Colonic mucosa (tissue), 4 donors: ENCODE measurements at places on chromosomes 11 and 22. TPM values are rescaled to one million over a fixed set of nuclear protein-coding genes. Genes with fewer than 3 reads are reported as not detected.

- no peak overlapping the region for H3K4me3 ChIP-seq
- no peaks in the 10 kb centered on the region for H3K27me3 ChIP-seq
- no peak overlapping the region for H3K27ac ChIP-seq
- H3K36me3 ChIP-seq: no peaks in the 10 kb centered on the region
These were observed 57.8 kb downstream of the CDKN1C start for GRCh38 chr11:2827792-2828191.

The UBQLN3 gene
- not detected for total RNA-seq

The ROBO4 gene
- total RNA-seq: 4.0 TPM

- H3K4me1 ChIP-seq: no peaks in the 10 kb centered on the region
- no peaks in the 10 kb centered on the region for H3K27me3 ChIP-seq
- no peak overlapping the region for H3K4me3 ChIP-seq
- no peak overlapping the region for H3K27ac ChIP-seq
- H3K36me3 ChIP-seq: no peaks in the 10 kb centered on the region
- no peak for DNase-seq
These were observed 37.8 kb downstream of the FDX1 start for GRCh38 chr11:110467556-110467955.

DNA sequence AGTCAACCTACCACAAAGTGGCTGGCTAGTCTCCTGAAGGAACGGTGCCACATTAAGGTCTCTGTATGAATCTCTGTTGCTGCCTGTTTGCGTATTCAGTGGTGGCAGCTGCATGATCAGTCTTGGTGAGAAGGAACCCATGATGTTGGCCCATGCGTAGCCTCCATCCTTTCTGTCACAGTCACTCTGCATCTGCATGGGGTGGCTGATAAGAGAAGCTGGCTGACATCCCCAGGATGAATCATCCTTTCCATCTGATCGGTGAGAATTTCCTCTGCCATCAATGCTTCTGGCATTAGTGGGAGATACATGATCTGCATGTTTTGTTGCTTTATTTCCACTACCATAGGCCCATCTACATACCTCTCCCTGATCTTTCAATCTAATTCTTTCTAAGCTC, 199.0 kb upstream of the NECTIN1 start:
- H3K27ac ChIP-seq: no peak overlapping the region
- DNase-seq: no peak
- no peaks in the 10 kb centered on the region for H3K4me1 ChIP-seq

The IFT27 gene
- total RNA-seq: 27.1 TPM

DNA sequence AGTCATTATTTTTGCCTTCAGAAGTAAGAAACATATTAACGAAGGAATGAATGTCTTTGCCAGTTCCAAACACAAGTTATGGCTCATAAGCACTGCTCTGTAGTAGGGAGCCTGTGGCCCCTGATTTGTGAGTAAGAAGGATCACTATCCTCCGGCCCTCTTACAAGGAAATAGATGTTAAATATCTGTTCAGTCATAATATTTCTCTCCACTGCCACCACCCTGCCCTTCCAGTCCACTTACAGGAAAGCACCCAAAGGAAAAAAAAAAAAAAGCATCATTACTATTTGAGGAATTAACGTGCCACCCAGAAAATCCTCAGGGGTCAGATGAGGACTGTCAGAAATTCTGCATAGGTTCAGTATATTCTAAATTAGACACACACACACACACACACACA, 123.4 kb downstream of the ETS1 start:
- H3K27me3 ChIP-seq: no peaks in the 10 kb centered on the region
- H3K4me1 ChIP-seq: peaks cover 6% of the 10 kb centered on the region
- H3K36me3 ChIP-seq: no peaks in the 10 kb centered on the region
- peak overlapping the region; percentile 8 for H3K27ac ChIP-seq
- no peak for DNase-seq

DNA sequence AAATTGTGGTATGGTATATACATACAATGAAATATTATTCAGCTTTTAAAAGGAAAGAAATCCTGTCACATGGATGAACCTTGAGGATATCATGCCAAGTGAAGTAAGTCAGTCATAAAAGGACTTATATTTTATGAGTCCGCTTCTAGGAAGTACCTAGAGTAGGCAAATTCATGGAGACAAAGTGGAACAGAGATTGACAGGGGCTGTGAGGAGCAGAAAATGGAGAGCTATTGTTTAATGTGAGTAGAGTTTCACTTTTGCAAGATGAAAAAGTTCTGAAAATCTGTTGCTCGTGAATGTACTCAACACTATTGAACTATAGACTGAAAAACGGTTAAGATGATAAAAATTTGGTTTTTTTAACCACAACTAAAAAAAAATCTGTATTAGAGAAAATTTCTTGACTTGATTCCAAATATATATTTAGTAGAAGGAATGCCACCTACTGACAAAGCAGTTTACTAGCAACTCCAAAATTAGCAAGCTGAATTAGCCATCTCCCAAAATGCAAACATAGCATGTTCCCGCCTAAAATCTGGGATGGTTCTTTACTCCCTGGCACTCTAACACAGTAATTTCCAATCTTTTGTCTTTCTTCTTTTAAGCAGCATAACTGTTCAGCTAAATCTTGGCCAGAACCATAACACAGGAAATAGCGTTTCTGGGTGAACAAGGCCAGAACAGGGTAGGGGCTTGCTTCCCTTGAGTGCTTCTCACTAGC, 1.5 kb downstream of the UFD1 start:
- peak overlapping the region; percentile 81 for H3K4me3 ChIP-seq
- H3K27me3 ChIP-seq: no peaks in the 10 kb centered on the region
- no peak overlapping the region for H3K27ac ChIP-seq
- H3K4me1 ChIP-seq: peaks cover 11% of the 10 kb centered on the region
- H3K36me3 ChIP-seq: no peaks in the 10 kb centered on the region
- DNase-seq: no peak

GRCh38 chr11:74256378-74257133, 54.9 kb downstream of the P4HA3 start:
- no peaks in the 10 kb centered on the region for H3K36me3 ChIP-seq
- H3K4me3 ChIP-seq: no peak overlapping the region
- H3K27ac ChIP-seq: no peak overlapping the region
- no peaks in the 10 kb centered on the region for H3K27me3 ChIP-seq
- no peaks in the 10 kb centered on the region for H3K4me1 ChIP-seq
- no peak for DNase-seq

The RCOR2 gene
- 5.2 TPM for total RNA-seq

The CD59 gene
- total RNA-seq: 268 TPM

The MAPK1 gene
- total RNA-seq: 140 TPM

DNA sequence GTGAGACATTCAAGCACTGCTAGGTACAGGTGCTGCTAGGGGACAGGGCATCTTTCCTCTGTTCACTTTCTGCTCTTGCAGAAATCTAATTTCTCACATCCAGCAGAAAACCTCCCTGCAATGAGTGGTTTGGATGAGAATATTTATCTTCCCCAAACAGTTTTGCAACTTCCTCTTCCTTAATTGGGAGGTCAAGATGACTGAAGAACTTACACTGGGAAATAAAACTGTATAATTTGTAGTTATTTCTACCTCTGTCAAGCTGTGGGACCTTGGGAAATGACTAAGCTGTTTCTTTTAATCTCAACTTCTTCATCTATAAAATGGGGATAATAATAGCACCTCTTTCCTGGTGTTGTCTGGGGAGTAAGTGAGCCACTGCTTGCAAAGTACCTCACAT, 69.8 kb downstream of the PRR5L start:
- no peak overlapping the region for H3K4me3 ChIP-seq
- H3K4me1 ChIP-seq: no peaks in the 10 kb centered on the region
- no peak overlapping the region for H3K27ac ChIP-seq
- no peaks in the 10 kb centered on the region for H3K36me3 ChIP-seq
- H3K27me3 ChIP-seq: no peaks in the 10 kb centered on the region

The KRTAP5-1 gene
- not detected for total RNA-seq

DNA sequence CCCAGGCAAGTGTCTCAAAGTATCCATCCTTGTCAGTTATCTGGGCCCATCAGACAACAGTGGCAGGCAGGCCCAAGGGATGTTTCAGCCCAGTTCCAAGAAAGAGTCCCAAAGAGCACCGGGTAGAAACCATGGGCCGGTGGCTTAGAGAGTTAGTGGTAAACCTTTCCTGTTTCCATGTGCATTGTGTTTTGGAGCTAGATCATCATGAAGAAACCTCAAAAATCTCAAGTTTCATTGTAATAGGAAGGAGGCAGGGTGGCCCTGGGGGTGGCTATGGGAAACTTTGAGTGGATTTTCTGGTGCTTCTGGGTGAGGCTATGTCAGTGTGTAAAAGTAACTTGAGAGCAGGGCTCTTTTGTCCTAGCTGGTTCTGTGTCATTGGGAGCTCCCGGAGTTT, 68.1 kb downstream of the UBASH3B start:
- no peak for DNase-seq
- no peaks in the 10 kb centered on the region for H3K27me3 ChIP-seq
- H3K4me3 ChIP-seq: no peak overlapping the region
- no peak overlapping the region for H3K27ac ChIP-seq

DNA sequence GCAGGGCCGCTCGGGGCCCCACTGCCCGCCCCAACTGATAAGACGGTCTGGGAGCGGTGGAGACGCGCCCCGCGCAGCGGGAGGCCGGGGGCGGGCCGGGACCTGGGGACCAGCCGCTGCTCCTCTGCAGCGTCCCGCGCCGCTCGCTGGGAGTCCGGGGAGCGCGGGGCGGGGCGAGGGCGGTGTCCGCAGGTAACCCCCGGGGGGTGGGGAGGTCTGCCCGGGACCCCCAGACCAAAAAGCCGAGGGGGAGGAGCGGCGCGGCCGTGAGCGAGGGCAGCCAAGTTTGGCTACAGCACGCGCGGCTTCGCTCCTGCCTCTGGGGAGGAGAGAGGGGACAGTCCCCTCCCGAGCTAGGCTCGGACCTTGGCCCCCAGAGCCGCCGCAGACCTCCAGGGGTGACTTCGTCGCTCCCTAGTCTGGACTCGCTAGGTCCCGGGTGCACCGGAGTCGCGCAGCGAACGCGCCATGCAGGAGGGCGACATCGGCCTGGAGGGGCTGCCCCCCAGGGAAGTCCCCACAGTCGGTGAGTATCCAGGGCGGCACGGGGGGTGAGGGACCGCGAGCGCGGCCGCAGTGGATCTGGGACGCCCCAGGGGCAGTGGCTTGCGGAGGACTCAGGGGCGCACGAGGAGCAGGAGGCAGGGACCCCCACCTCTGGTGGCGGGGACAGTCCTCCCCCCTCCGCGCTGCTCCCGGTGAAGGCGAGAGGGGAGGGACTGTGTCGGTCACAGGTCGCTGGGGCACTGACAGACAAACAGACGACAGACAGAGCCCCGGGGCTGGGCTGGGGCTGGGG, 92.3 kb upstream of the ANO1 start:
- H3K4me1 ChIP-seq: no peaks in the 10 kb centered on the region
- peak overlapping the region; percentile 22 for H3K4me3 ChIP-seq

GRCh38 chr11:133928628-133929059, 28.1 kb downstream of the IGSF9B start:
- no peaks in the 10 kb centered on the region for H3K36me3 ChIP-seq
- no peak overlapping the region for H3K27ac ChIP-seq
- H3K27me3 ChIP-seq: no peaks in the 10 kb centered on the region
- peak; percentile 38 for DNase-seq
- H3K4me3 ChIP-seq: peak overlapping the region; percentile 28

GRCh38 chr11:100182927-100183326, 504.2 kb upstream of the ARHGAP42 start:
- no peaks in the 10 kb centered on the region for H3K27me3 ChIP-seq
- no peaks in the 10 kb centered on the region for H3K36me3 ChIP-seq
- no peak for DNase-seq
- no peaks in the 10 kb centered on the region for H3K4me1 ChIP-seq
- no peak overlapping the region for H3K27ac ChIP-seq

DNA sequence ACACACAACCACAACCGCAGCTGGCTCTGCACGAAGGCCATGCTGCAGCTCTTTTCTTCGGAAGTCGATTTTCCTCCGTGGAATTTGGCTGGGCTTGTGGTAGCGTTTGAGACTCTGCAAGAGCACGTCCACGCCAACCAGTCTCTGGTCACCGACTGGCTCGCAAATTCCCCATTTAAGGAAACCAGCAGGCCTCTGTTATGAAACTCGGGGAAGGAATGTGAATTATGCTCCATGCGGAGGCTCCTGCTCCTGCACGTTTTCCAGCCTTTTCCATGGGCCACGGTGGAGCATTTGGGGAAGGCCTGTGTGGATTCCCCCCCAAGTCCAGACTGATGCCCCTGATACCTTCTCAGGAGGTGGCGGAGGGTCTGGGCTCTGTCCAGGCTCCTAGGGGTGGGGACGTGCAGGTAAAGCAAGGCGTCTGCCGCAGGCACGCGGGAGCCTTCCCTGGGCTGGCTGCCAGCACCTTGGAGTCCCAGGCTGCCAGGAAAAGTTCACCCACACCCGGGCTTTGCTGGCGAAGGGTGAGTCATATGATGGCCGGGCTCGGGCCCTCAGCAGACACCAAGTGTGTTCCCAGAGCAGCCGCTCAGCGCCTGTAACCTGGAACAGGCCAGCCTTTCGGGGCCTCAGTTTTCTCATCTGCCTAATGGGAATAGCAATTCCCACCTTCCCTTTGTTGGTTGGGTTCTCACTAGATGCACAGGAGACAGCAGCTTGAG, 41.9 kb downstream of the LRP5 start:
- H3K36me3 ChIP-seq: no peaks in the 10 kb centered on the region
- peaks cover 4% of the 10 kb centered on the region for H3K4me1 ChIP-seq
- H3K27me3 ChIP-seq: no peaks in the 10 kb centered on the region
- peak overlapping the region; percentile 58 for H3K27ac ChIP-seq

DNA sequence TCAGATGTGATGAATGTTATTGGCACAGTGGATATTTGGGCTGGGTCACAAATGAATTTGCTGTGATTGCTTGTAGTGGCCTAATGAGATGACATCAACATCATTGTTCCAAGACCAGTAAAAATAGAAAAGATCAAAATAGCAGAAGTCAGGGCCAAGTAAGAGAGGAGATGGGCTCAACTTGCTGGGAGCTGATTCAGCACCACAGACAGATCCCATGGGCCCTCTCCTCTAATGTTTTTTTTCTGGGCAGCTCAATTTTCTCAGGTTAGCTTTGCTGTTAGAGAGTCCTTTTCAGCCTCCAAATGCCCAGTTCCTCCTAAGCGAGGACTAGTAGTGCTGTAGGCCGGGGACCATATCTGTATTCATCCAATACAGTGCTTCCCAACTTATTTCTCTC, 86.0 kb upstream of the IZUMO1R start:
- no peaks in the 10 kb centered on the region for H3K36me3 ChIP-seq
- H3K27me3 ChIP-seq: no peaks in the 10 kb centered on the region
- no peak overlapping the region for H3K4me3 ChIP-seq
- H3K4me1 ChIP-seq: no peaks in the 10 kb centered on the region
- H3K27ac ChIP-seq: no peak overlapping the region

DNA sequence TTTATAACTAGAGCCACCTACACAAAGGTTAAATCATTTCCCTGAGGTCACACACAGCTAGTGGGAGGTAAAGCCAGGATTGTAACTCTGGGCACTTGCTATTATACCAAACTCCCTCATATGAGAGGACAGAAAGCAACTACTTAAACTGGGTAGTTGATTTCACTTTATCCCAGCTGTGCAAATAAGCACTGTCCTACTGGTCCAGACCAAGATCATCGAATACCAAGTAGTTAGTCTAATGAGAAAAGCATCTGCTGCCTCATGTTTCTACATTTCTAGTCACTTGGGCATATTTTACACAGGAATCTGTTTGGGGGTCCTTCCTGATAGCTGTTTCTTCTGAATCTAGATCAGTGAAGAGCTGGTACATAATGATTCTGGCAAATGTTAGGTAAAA, 178.6 kb upstream of the NARS2 start:
- H3K36me3 ChIP-seq: no peaks in the 10 kb centered on the region
- no peak for DNase-seq
- H3K27me3 ChIP-seq: no peaks in the 10 kb centered on the region
- no peaks in the 10 kb centered on the region for H3K4me1 ChIP-seq

- no peak overlapping the region for H3K4me3 ChIP-seq
- no peak overlapping the region for H3K27ac ChIP-seq
- H3K4me1 ChIP-seq: no peaks in the 10 kb centered on the region
These were observed 330.7 kb downstream of the TTC28 start for GRCh38 chr22:28348613-28349609.

The KIAA1671 gene
- 82.5 TPM for total RNA-seq

The FUT4 gene
- 28.0 TPM for total RNA-seq

The MUC6 gene
- not detected for total RNA-seq
